ENCODE measurements at places on chromosomes 2 and 18.

DNA sequence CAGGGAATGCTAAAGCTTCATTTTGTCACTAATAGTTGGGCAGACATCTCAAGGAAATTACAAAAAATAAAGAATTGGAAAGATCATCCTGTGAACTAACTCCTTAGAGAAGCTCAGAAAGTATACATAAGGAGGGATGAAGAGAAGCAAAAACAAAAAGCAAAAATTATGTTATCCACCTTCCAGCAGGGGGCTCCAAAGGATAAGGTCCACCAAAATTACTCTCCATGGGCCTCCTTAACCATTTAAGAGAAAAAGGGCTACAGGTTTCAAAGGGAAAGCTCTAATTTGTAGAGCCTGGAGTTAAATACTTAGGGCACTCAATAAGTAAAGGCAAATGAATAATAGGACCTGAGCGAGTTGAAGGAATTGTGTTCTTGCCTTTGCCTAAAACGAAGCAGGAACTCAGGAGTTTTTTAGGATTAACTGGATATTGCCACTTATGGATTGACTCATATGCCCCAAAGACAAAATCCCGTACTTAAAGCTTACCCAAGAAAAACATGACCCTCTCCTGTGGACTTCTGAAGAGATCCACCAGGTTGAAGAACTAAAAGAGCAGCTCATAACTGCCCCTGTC, 1167.9 kb downstream of the DSC3 start:
- peak; percentile 24 for DNase-seq

DNA sequence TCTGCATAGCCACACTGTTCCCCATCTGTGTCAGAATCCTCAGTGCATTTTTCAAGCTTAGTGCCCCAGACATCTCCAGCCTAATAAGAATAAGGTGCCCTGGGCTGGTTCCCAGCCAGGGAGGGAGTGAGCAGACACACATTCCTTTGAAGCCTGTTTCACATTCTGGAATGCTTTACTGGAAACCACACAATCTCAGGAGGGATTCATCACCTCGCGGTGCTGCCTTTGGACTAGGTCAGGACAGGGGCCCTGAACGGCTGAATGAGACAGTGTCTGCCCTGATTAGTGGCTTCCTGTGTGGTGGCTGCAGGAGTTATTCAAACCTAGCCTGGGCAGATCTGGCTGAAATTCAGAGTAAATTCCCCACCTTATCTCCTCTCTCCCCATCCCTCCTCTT, 108.0 kb upstream of the LDAH start:
- DNase-seq: peak; percentile 77

DNA sequence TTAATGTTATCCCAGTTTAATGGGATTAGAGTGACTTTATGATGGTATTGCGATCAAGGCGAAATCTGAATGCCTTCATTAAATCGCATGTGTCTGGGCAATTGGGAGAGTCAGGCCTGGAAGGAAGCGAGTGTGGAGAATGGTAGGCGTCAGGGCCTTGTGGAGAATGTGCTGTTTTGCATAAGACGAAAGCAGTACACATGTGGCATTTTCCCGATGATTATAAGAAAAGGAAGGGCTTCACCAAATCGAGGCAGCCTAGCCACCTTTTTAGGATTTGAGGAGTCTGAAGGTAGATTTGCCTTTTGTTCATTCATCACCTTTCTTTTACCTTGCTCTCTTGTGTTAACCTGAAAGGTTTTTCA, 1.0 kb downstream of the ZNF532 start:
- no peak for DNase-seq

DNA sequence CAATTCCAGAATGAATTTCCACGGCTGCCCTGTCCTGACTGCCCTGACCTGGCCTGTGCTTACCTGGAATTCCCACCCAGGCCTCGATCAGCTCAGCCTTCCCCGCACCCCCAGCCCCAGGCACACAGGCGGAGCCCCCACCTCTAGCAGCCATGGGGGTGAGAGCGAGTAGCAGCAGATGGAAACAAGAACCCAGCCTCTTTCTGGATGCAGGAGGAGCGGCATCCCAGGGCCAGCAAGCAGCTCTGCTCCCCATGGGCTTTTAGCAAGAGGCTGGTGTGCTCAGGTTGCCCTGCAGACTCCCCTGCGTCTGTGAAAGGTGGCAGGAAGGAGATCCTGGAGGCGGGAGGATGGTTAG, 101.8 kb downstream of the TPO start:
- DNase-seq: no peak

DNA sequence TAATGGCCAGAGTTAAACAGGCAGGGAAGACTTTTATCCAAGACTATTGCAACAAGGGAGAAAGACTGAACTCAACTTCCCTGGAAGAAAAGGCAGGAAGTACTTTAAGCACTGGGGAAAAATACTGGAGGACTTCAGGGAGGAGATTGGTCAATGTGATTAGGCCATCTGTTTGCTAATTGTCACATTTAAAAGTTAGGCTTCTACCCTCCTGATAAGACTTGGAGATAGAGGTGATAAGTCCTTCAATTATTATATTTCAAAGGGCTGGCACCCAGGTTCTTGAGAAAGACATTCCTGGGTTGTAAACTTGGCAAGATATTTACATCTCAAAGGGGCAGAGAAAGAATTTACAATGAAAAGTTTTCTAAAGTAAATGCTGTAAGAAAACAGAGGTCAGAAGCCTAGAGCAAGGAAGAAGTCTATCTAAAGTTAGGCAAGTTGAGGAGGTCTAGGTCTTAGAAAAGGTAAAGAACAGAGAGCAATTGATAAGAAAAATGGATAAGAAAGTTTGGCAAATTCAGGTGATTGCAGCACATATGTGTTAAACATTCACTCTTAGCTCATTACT, 48.4 kb downstream of the DTNA start:
- no peak for DNase-seq

DNA sequence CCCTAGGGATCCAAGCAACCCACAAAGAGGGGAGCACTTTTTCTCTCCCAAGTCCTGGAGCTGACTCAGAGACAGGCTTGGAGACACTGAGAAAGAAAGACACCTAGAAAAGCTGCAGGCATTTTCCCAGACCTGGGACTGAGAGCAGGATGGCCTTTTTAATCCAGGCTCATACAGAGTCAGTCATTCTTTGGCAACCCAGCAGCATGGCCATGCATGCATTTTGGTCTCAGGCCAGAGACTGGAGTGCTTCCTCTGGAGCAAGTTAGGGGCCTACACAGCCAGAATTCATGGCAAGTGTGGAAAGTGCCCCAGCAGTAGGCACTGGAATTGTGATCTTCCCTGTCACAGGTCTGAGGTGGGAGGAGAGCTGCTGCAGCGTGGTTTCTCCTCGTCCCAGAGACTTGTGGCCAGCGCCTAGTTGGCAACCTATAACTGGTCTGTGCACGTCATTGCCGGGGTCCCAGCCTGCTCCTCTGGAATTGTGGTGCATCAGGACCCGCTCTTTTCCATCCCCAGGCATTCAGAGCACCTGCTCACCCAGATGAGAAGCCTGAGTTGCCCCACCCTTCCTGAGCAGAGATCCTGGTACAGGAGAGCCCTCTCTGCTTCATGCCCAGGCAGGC, 231.9 kb upstream of the RAB6C start:
- DNase-seq: no peak

- no peak for DNase-seq
These were observed 367.7 kb upstream of the MC4R start for GRCh38 chr18:60740313-60740712.

GRCh38 chr2:85355073-85355410, 473 bp downstream of the ELMOD3 start:
- no peak for DNase-seq

DNA sequence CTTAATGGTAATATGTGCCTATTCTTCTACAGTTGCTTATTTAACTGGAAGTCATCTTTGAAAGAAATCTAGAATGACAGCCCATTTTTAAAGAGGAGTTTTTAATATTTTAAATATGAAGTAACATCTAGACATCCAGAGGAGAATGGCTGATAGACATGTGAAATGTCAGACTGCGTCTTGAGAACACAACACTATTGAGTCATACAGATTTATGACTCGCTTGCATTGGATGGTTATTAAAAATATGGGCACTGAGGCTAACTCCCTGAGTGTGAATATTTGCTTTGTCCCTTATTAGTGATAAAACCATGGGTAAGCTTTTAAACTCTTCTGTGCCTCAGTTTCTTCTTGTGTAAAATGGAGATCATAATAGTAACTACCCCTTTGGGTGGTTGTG, 22.9 kb downstream of the TDRD15 start:
- DNase-seq: no peak

- no peak for DNase-seq
These were observed 499.4 kb downstream of the GALR1 start for GRCh38 chr18:77749089-77749488.

DNA sequence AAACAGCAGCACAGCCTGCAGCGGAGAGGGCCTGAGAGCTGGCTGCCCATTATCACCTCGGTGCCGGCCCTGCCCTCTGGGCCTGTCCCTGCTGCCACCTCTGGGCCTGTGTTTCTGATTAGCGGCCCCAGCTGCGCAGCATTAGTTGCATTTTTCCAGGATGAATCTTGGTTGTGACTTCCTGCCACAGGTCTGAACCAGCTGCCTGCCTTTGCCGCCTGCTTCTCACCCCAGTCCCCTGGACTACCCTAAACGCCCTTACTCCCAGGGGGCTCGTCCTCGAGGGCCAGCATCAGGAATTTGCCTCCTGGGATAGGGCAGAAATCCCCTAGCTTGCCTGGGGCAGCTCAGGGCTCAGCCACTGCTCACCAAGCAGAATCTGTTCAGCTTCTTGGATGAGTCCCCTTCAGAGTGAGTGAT, 342.8 kb downstream of the DYSF start:
- DNase-seq: peak; percentile 87

DNA sequence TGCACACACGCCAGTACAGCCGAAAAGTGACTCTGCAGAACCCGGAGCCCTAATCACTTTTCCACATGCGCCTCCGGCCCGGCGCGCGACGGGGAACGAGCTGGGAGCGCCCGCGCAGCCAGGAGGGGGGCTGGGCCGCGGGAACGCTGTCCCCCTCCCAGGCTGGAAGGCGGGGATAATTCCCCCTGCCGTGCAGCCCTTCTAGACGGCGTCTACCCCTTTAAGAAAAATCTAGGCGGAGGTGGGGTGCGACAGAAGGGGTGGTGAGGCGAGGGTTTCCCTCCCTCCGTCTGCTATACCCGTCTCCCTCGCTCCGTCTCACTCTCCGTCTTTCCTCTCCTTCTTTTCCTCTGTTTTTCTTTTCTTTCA, 2.4 kb downstream of the CYP26B1 start:
- DNase-seq: no peak

DNA sequence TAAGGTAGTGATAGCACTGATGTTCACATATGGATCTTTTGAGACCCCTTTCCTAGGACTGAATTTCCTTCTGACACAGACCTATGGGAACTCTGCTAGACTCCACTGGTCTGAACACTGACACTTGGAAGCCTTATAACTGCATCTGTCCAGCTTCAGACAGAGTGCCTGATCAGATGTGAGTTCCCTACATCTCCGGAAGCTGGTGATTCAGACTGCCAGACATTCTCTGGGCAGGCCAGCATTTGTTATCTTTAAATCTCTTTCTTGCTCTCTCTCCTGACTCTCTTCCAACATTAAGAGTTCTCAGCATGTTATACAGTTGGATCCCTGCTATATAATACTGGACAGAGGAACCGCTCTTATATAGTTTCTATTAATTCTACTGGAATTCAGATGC, 408.5 kb downstream of the ZEB2 start:
- peak; percentile 79 for DNase-seq

- no peak for DNase-seq
These were observed 2.1 kb downstream of the MBP start for GRCh38 chr18:77130229-77131099.

GRCh38 chr2:150938527-150938926, 323.1 kb downstream of the RBM43 start:
- DNase-seq: peak; percentile 39

DNA sequence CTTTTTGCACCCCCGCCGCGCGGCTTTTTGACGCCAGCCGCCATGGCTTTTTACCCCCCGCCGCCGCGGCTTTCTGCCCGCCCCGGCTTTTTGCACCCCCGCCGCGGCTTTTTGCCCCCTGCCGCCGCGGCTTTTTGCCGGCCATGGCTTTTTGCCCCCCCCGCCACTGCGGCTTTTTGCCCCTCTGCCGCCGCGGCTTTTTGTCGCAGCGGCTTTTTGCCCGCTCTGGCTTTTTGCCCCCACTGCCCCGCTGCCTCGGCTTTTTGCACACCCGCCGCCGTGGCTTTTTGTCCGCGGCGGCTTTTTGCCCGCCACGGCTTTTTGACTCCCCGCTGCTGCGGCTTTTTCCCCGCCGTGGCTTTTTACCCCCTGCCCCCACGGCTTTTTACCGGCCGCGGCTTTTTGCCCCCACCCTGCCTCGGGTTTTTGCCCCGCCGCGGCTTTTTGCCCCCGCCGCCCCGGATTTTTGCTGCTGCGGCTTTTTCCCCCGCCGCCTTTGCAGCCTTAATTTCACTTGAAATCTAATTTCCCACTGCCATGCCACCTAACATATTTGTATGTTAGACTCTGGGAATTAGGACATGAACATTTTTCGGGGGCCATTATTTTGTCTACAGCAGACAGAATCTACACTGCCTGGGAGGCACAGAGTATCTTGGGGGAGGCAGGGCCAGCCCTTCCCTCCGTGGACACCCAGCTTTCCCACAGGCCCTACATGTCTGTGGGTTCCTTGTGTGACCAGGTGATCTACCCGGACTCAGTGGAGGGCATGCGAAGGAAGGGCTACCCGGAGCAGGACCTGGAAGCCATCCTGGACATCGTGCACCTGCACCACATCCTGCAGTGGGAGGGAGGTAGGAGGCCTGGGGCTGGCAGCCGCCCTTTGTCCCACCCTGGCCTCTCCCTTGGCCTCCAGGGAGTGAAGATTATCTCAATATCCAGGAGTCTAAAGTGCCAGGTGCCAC, 3031.0 kb upstream of the TEKT4 start:
- no peak for DNase-seq

DNA sequence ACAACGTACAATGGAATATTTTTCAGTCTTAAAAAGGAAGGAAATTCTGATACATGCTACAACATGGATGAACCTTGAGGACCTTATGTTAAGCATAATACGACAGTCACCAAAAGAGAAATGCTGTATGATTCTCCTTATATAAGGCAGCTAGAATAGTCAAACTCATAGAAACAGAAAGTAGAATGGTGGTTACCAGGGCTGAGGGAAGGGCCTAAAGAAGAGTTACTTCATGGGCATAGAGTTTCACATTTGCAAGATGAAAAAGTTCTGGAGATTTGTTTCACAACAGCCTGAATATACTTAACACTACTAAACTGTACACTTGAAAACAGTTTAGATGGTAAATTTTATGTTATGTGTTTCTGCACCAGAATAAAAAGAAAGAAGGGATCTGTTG, 113.3 kb downstream of the GALNT1 start:
- DNase-seq: no peak
